Dermis microvascular lymphatic vessel endothelial cell (primary cell): ENCODE measurements at places on chromosomes 1 and 21. TPM values are rescaled to one million over a fixed set of nuclear protein-coding genes. Genes with fewer than 3 reads are reported as not detected.

SYDE2 gene
- 4.0 and 6.1 TPM in 2 replicates for total RNA-seq

TMEM269 gene
- total RNA-seq = under 0.01 TPM in 1 of 2 replicates, not detected in the other

GPR52 gene
- 0.26 and 0.63 TPM in 2 replicates for total RNA-seq

DNA sequence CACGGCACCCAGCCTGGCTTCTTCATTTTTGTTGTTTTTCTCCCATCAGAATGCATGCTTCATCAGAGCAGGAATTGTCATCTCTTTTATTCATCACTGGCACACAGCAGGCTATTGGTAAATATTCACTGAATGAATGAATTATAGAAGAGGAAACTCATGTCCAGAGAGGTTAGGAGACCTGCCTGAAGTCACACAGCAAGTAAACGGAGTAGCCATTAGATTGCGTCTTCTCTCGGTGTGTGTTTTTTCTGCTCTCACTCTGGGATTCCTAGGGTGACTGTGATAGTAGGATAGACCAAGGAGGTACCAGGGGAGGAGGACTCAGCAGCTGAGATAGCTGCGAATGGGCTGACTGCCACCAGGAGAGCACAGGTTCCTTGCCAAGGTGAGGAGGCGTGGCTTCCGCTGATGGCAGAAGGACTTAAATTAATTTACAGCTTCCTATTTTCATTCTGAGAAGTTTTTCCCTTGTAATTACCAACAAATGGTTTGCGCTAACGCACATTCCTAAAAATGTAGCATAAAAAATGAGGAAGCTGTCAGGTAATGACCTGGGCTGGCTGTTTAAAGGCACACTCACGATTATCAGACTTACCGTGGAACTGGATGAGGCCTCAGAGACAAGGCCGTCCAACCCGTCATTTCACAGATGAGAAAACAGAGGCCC, 4.5 kb upstream of the NCMAP start:
- no peak for DNase-seq

DNA sequence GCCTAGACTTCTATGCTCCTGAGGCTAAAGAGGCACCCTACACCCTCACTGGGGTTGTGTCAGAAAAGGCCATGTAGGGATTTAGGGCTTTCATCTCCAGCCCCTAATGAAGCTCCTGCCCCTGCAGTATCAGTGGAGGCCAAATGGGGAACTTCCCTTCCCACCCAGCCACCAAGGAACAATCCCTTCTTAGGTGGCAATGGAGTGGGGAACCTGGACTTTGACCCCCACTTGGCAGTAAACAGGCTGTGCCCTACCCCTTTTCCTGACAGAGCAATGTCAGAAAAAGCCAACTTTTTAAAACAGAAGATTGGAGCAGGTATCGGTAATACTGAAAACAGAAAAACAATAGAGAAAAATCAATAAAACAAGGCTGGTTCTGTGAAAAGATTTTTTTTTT, 35.5 kb upstream of the SLC19A2 start:
- DNase-seq = no peak

DNA sequence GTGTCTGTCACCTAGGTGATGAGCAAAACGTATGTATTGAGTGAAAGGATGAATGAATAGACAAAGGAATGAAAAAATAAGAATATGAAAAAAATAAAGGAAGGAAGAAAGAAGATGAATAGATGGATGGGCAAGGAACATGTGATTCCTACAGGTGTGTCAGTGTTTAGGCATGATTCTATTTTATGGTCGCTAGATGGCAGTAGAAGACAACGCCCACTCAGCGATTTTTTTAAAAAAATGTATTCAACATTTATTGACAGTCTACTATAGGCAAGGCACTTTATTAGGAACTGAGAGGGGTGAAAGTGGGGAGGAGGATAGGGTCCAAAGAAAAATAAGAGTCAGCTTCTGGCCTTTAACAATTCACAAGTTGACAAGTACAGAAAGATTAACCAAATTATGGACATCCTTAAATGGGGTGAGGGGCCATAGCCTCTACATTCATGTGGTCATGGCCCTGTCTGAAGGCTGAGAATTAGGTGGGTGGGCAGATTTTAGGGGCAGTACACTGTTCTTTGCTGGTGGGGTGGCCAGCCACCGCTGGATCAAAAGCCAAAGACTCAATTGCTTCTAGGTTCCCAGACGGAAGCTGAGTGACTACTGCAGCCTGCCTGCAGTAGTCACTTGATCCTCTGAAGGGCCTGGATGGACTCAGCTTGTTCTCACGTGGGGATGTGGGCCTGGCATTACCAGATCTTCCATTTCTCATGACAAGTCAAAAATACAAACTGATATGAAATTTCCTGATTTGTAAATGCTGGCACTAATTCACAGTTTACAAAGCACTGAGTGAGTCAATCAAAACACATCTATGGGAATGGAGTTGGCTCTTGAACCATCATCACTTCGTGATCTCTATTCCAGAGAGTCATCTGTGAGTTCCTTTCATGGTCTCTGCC, 83.9 kb downstream of the FASLG start:
- peak; percentile 61 for DNase-seq

GRCh38 chr1:66371233-66372005, 162.5 kb upstream of the SGIP1 start:
- DNase-seq = peak; percentile 98

DNA sequence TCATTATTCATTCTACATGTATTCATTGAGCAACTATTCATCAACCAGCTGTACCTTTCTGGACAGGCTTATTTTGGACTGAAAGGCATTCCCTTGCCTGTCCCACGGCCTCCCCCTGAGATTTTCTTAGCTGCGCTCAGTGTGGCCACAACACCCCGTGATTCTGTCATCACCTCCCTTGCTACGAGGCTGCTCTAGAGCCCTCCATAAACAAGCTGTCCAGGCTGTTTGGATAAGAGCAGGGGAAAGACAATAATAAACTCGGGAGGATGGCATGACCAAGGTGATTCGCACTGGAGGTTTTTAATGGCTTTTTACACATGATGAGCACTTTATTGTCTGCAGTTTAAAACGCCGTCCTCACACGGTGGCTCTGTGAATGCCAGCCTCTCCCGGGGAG, 139.7 kb downstream of the ROR1 start:
- DNase-seq = no peak

- DNase-seq = peak; percentile 22
These were observed 42.9 kb upstream of the IFFO2 start for GRCh38 chr1:18999359-18999758.

- no peak for DNase-seq
These were observed 22.2 kb downstream of the NIPAL3 start for GRCh38 chr1:24437631-24438396.

GRCh38 chr21:15060543-15061175, 4.1 kb downstream of the NRIP1 start:
- no peak for DNase-seq

DNA sequence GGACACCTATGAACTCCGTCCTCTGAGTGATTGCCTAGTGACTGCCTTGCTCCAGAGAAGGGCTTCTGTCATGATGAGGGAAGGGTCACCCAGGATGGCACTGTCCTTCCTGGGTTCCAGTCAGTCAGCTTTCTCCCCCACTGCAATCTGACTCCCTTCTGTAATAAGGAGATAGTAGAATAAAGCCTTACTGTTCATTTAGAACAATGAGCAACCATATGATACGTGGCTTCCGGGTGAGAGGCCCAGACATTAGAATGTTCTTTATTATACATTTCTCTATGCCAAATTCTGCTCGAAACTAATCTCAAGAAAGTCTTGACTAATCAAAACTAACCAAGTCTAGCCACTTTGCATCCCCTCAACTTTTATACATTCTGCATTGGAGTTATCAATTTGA, 8.5 kb upstream of the MTMR11 start:
- DNase-seq = no peak

DNA sequence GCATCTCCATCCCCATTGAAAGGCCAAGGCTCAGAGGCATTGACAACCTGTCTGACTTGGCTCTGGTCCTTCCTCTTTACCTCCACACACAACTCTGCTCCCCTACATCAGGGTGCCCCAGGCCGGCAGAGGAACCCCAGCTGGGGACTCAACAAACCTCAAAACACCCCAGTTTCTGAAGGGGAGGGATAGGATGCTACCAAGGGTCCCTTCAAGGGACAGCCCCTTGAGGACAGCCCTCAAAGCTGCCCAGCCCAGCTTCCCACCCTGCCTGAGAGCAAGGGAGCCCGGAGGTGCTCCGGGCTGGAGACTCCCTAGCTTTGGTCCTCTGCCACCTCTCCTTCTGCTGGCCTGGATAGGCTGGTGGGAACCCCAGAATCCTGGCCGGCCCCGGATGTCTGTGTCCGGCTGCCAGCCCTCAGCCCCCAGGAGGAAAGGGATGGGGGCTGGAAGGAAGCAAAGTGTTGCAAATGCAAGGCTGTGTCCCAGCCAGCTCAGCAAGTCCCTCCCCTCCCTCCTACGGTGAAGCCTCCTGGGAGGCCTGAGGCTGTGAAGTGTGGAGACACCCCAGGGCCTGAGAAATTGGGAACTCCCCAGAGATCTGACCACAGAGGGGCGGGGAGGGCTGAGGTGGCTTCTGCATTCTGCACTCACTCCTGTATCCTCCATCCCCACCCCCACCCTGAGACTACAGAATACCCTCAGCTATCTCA, 1.1 kb upstream of the MARCKSL1 start:
- DNase-seq = no peak

DNA sequence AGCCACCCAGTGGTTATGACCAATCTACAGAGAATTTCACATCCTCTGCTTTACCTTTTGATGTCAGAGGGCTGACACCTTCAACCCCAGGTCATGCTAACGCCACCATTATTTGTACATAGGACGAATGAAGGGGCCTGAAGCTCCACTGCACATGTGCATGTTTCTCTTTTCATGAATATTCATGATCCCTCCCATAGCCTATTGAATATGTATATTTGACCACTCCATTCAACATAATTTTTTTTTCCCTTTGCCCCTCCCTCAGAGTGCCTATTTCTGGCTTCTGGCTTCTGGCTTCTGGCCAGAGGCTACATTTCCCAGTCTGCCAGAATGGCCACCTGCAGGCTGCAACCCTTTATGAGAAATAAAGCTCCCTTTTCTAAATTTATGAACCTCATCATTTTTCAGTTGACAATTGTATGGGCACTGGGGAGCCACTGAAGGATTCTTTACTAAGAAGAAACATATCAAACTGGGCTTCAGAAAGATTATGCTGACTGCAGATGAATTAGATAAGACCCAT, 406.7 kb downstream of the SIPA1L2 start:
- DNase-seq = no peak

DNA sequence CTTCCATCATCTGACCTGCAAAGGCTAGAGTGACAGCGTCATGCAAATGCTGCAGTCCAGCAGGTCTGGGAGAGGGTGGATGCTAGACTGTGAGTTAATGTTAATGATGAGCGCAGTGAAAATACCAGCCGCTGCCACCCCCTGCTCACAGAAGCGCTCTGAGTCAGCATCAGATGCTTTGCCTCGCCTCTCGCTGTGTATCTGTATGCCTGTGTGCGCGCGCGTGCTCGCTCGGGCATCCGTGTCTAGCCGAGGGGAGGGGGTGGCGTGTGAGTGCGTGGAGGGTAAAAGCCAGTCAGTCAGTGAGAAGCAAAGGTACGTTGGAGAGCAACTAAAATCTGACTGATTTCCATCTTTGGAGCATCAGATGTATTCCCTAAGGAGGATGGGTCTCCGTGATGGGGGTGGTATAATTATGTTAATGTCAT, 858.7 kb downstream of the USP25 start:
- DNase-seq = peak; percentile 93

DNA sequence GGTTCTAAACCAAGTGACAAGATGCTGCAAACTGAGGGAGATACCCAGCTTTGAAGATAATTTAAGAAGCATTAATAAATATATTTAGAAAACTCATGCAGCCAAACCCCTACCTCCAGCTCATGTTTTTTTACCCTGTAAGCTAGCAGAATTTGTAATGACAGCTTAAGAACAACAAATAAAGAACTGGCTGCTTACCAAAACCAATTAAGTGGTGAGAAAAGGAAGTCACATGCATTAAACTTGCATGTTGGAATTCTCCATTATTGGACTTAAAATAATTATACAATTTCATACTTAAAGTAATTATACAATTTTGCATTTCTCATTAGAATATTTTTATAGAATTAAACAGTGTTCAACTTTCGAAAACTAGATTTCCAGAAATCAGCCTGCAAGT, 75.6 kb upstream of the CNIH3 start:
- DNase-seq = peak; percentile 41
